NCI-H2081 treated with DMSO at 0.1 percent for 48 hours (cell line): ENCODE measurements at places on chromosomes 3 and 15.

- peak; percentile 64 for DNase-seq
These were observed 770.2 kb upstream of the ALCAM start for GRCh38 chr3:104596551-104596950.

DNA sequence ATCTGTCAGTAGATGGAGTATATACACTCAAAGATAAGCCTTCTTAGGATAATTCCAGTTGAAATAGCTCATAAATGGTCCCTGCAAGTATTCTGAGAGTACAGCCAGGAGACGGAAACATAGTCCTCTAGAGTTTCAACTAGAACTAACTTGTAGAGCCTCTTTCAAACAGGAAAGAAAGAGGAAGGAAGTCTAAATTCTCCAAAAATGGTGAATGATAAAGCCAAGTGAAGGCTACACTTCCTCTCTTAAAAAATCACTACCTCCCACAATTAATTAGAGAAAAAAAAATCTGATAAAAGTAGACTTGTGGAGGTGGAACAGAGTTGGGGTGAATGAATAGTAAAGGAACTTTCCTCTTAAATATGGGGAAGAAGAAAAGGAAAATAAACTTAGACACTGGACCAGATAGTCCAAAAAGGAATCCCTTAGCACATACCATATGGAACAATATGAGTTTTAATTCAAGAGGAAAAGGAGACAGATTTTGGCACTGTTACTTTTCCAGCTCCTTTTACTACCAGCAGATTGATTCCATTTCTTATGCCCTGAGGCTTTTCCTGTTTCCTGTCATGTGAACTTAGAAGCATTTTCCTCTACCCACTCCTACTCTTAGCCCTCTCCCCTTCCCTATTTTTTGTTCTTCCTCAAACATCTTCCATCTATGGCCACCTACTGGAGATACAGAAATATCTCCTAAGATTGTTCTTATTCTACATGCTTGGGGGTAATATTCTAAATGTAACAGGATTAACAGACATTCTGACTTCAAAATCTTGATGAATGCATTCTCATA, 207.6 kb downstream of the CHST2 start:
- DNase-seq: no peak

- no peak for DNase-seq
These were observed 989 bp upstream of the PPIB start for GRCh38 chr15:64163659-64164362.

GRCh38 chr3:196519718-196520082, 4.6 kb upstream of the SMCO1 start:
- DNase-seq: no peak

- no peak for DNase-seq
These were observed 67.2 kb downstream of the LPP start for GRCh38 chr3:188220988-188221818.

- no peak for DNase-seq
These were observed 298.8 kb upstream of the CTDSPL start for GRCh38 chr3:37562876-37563275.

GRCh38 chr3:61239871-61240270, 11.4 kb downstream of the FHIT start:
- no peak for DNase-seq

DNA sequence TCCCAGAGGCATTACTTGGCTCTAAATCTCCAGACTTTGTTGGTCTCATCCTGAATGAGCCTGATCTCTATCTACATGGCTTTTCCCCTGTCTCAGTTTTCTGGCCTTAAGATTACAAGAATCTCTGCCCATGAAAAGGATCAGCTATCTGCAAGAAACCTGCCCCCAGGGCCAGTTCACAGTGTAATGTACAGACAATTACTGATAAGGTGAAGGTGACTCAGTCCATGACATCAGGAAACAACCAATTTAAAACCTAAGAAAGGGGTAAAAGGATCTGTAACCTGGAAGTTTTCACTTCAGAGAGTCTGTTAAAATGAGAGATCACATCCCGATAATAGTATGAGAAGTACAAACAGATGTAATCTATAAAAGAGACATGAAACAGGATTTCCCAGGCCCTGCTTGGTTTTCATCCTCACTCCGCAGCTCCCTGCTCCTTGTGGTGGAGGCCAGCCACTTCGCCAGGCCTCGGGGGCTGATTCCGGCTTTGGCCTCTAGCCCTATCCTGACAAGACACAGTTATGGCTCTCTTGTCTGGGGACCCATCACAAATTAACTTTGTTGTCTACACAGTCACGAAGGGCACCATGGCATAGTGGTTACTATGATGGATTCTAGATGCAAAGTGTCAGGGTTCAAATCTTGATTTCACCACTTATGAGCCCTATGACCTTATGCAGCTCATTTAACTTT, 136.9 kb downstream of the THSD4 start:
- no peak for DNase-seq

DNA sequence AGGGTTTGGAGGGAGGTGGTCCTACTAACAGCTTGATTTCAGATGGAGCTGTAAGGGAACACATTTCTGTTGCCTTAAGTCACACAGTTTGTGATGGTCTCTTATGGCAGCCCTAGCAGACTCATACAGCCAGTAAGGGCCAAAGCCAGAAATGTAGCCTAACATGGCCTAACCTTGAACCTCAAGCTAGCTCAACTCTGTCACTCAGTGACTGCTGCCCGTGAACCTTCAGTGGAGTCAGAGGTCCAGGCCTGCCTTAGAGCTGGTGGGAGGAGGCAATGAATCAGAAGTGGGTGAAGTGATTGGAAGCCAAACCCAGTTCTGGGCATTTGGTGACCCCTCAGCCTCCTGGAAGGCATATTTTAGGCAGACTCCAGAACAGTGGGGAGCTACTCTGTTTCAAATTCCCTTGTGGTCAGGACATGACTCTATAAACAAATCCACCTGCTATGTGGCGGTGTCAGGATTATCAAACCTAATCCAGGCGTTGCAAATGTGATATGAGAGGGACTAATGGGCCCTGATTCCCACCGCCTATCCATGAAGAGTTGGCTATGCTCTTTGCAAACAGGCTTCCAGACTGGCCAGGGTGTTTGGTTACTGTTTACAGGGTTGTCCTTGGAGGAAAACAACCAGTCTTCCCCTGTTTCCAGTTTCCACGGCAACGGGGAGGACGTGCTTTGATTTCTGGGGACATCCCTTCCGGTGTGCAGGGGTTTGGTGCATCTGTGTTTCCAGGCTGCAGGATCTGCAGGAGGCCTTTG, 105.9 kb upstream of the AGBL1 start:
- DNase-seq: no peak

GRCh38 chr3:69299344-69299743, 86.5 kb downstream of the FRMD4B start:
- no peak for DNase-seq

GRCh38 chr15:39616731-39617455, 36.0 kb downstream of the THBS1 start:
- no peak for DNase-seq

DNA sequence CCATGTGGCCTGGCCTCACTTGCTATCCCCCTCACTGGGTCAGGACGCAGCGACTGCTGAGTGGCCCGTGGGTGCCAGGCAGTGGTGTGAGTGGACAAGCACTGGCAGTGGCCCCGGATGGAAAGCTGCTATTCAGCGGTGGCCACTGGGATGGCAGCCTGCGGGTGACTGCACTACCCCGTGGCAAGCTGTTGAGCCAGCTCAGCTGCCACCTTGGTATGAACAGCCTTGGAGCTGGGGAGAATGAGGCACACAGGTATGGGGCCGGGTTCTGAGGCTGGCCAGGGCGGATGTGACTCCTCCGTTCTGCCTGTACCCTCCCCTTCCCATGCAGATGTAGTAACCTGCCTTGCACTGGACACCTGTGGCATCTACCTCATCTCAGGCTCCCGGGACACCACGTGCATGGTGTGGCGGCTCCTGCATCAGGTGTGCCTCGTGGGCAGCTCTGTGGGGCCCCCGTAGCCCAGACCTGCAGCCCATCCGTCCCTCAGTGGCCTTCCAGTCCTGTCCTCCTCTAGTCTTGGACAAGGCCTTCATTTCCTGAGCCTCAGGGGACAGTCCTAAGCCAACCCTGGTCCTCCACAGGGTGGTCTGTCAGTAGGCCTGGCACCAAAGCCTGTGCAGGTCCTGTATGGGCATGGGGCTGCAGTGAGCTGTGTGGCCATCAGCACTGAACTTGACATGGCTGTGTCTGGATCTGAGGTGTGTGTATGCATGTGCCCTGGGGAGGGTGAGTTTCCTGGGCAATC, 28.2 kb downstream of the NBEAL2 start:
- no peak for DNase-seq

DNA sequence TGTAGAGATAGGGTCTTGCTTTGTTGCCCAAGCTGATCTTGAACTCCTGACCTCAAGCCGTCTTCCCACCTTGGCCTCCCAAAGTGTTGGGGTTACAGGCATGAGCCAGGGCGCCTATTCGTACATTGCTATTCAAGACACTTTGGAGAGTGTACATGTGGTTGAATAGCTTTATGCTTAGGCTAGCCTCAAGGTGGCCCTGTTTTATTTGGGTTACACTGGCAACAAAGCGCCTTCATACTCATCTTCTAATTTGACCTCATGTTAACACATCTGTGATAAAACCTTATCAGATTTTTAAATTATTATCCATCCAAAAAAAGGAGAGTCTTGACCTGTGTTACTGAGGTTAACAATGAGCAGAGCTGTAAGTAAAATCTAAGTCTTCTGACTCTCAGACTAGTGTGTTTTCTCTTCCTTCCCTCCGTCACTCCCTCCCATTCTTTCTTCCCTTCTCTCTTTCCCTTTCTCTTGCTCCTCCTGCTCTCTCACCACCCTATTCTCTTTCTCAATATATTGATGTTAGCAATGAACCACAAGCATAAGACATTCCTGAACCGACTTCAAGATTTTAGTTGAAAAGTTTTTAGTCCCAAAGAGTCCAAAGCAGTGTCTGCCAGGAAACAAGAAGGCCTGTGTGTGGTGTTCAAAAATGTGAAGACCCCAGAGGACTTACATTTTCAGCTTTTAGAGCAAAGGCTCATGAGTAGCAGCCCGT, 603.7 kb upstream of the CFAP20DC start:
- DNase-seq: no peak

GRCh38 chr3:38036906-38037305, 2.1 kb upstream of the DLEC1 start:
- DNase-seq: no peak

DNA sequence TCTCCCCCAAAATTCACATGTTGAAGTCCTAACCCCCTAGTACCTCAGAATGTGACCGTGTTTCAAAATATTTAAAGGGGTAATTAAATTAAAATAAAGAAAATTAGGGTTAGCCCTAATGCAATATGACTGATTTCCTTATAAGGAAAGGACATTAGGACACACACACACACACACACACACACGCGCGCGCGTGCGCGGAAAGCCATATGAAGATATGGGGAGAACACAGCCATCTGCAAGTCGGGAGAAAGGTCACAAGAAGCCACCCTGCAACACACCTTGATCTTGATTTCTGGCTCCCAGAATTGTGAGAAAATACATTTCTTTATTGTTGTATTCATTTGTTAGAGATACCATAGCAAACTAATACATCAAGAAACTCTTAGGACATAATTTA, 54.6 kb upstream of the STXBP5L start:
- DNase-seq: no peak

- no peak for DNase-seq
These were observed 30.4 kb downstream of the RASGRF1 start for GRCh38 chr15:79060175-79060574.

- no peak for DNase-seq
These were observed 76.6 kb downstream of the SRGAP3 start for GRCh38 chr3:9172851-9173321.

GRCh38 chr3:140931016-140931454, 10.6 kb upstream of the SLC25A36 start:
- DNase-seq: no peak

DNA sequence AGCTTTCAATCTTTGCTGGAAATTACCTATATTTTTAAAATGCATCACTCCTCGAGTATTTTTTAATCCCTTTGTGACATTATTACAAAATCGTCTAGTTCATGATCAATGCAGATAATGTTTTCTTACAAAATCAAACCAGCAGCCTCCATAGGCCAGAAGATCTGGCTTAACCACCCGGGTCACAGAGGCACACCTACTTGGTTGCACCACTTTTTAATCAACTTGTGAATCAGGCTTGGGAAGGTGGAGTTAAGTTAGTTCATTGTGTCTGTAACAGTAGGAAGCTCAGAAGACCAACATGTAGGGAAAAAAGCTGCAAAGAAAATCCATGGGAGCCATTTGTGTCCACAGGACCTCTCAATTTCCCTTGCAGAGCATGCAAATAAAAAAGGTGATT, 148.0 kb downstream of the TP63 start:
- DNase-seq: no peak

DNA sequence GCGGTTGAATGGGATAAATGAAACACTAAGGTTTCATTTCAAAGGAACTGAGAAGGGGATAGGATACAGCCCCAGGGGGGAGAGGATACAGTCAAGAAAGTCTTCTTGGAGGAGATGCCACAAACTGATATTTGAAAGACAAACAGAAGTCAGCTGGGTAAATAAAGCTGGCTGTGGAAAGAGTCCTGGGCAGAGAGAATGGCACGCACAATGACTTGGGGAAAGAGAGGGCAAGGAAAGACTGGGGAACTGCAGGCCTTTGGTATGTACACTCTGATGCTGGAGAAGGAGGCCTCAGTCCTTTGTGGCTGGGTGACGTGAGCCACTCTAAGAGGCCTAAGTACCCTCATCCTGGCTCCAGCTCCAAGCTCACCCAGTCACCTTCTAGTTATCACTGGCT, 45.2 kb upstream of the LMCD1 start:
- no peak for DNase-seq

DNA sequence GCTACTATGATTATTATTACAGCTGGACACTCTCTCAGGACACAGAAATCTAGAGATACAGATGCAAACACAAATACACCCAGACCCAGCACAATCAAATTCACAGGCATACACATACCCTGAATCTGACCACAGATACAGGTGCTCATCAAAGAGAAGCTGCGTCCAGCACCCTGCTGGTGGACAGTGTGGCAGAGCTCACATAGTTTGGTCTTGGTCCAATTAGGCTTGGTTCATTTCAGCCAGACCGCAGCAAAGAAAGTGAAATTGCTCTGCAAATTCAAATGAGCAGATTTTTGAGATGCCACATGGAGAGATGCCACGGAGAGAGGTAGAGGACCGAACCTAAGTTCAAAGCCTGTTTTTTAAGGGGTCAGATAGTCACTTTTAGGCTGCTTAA, 55.6 kb downstream of the ANAPC13 start:
- no peak for DNase-seq
